ENCODE measurements at places on chromosomes 1 and 21.

- DNase-seq, result peak; percentile 61
These were observed 3.7 kb upstream of the FOXO6 start for GRCh38 chr1:41357451-41358101.

- peak; percentile 39 for DNase-seq
These were observed 592 bp downstream of the ZNF692 start for GRCh38 chr1:248858096-248858890.

DNA sequence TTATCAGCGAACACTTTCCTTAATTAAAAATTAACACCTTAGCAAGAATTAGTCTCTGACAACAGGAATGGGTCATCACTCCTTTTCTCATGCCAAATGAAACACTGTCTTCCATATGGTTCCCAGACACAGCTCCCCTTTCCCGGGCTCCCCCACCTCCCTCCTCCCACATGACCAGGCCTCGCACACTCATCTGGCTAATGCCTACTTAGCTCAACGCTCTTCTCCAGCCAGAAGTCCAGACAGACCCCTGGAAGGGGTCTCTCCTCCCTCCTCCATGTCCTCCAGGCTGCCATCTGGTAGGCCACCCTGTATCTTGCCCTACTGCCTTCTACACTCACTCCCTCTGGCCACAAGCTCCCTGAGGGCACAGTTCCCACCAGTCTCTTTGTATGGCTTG, 39.9 kb downstream of the KCNC4 start:
- DNase-seq, result no peak

DNA sequence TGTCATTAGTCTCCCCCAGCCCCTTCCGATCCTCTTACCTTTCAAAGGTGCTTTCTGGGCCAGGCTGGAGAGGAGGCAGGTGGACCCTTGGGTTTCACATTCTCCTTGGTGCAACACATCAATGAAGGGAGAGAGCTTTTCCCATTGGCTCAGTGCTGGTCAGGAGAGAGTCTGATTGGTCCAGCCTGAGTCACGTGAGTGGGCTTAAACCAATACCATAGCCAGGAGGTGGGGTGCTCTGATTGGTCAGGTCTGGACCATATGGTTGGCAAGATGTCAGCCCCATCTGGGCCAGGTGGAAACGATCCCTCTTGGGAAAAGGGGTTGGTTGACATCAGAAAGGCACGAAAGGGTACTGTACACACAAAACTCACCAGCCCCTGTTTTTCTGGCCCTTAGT, 44.8 kb upstream of the ABCG1 start:
- DNase-seq, result peak; percentile 91

- DNase-seq, result no peak
These were observed 290.4 kb downstream of the AKT3 start for GRCh38 chr1:243559575-243560162.
